Femur (tissue), 1 donor: ENCODE measurements at places on chromosomes 3 and 15.

- DNase-seq: no peak
These were observed 11.1 kb downstream of the ZBTB38 start for GRCh38 chr3:141379250-141379966.

- peak; percentile 100 for DNase-seq
These were observed at the start of gene TMEM39A for GRCh38 chr3:119463171-119464169. Gene TMEM39A (minus strand): TSS chr3:119463615. CDS start chr3:119462074, 1,541 bp downstream.

DNA sequence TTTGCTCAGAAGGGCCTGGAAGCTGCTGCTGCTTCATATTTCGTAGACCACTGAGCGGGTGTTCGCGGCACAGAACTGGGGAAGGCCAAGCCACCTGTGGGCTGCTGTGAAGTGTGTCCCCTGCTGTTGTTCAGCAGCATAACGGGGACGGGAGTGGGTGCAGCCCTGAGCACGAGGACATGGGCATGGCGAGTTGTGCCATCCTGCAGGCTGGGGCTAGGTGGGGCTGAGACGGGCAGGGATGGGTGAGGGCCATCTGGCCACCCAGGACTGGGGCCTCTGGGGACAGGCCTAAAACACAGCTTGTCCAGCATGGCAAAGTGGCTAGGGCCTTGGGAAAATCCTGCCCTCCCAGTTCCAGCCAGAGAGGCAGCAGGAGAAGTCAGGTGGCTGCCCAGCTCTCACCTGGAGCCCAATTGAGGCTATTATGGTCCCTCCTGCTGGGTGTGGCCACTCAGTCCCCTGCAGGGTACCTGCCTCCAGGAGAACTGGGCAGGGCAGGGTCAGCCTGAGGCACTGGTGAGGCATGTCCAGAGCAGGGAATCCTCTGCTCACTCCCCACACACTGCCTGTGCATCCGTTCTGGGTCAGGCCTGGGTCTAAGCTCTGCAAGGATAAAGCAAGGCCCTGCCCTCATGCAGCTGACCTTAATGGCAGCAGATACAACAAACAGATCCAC, 29.5 kb downstream of the CFAP100 start:
- no peak for DNase-seq

GRCh38 chr3:146466604-146467003, 2.8 kb downstream of the PLSCR2 start:
- no peak for DNase-seq

DNA sequence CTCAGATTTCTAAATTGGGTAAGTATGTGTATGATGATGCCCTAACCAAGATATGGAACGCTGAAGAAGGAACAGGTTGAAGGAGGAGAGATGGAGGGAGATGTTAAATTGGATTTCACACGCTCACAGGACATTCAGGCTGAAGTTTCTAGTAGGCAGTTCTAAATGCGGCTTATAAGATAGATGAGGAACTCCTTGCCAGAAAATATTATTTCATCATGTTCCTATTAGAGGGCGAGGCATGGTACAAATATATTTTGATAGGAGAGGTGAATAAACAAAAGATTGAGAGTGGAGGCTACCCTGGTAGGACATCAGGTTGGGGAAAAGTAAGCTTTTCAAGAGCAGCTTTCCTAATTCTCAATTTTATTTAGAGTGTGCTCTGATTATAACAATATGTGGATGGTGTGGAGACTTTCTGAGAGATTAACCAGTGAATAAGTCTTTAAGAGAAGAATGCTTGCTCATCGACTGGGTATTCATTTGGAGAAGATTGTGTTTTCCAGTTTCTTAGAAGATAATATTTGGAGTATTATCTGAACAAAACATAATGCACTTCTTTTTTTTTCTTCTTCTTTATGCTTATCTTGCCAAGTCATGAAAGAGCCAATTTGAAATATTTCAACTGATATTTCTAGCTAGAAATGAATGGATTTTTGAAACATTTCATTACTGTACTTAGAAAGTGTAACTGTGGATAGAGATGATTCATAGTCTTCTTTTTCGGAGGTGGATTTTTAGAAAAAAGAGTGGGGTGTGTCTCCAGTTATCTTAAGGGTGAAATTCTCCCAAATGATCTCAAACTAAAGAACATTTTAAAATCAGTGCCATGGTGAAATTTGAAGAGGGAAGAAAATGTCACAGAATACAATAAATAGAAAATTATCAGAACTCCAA, 88.5 kb downstream of the B3GALNT1 start:
- no peak for DNase-seq
